ENCODE measurements at places on chromosomes 13 and 19.

GRCh38 chr19:35843676-35844481 lies 8.4 kb downstream of the NPHS1 start:
- no peak for DNase-seq

DNA sequence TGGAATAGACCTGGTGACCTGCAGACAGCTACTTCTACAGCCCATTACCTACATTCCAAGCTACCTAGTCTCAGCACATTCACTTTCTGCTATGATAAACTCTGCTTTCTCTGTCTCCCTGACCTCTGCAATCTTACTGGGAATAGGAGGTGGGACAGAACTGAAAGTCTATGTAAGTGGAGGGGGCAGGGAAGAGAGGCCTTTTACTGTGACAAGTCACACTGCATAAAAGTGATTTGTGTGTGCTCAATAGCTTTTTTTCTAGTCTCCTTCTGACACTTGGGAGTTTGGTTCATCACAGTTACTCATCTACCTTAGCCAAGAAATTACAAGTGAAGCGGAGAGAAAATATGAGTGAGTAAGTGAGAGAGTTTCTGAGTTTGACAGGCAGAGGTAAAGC lies 322.4 kb downstream of the OLFM4 start:
- no peak for DNase-seq

DNA sequence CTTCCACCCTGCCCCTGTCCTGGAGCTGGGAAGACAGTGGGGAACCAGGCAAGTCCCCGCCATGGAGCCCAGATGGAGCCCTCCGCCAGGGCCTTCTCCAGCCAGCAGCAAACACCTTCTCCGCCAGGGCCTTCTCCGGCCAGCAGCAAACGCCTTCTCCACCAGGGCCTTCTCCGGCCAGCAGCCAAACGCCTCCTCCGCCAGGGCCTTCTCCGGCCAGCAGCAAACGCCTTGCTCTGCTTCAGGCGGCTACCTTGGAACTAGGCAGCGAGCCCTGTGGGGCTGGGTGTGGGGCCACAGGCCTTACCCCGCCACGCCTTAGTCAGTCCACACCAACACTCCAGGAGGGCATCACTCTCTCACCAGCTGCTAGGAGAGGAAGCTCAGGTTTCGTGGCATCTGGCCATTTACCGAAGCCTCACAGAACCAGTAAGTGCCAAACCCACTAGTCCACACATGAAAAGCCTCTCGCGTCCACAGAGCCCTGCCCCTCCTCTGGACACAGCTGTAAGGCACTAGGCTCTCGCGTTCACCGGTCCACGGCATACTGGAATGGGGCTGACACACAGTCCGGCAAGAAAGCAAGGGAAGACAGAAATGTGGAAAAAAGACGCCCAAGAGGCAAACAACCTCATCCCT lies 41.0 kb downstream of the MLLT1 start:
- no peak for DNase-seq

GRCh38 chr13:59208405-59209195 lies 955.1 kb downstream of the DIAPH3 start:
- DNase-seq = no peak

DNA sequence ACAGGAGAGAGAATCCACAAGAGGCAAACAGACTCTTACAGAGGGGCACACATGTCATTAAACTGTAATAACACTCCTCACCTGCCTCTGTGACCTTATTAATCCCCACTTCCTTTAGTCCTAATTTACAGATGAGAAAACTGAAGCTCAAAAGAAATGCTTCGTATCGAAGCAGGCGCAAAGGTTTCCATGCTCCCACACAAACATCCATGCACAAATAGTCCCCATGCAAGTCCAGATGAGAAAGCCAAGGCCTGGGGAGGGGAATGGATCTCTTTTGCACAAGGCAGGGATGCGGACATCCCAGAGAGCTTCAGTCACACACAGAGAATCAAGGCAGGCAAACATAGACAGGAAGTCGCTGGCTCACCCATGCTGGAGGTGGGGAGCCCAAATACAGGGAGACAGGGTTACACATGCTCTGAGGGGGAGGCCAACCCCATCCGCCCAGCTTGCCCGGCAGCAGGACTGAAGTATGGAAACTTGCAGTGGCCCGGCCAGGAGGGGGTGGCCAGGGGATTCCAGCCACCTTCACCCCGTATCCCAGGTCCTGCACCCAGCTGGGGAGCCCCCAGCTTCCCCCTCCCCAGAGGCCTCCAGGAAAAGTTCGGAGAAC lies 468 bp downstream of the S1PR5 start:
- no peak for DNase-seq

- no peak for DNase-seq
Measured at GRCh38 chr13:93774506-93774905, 547.9 kb downstream of the GPC6 start.

DNA sequence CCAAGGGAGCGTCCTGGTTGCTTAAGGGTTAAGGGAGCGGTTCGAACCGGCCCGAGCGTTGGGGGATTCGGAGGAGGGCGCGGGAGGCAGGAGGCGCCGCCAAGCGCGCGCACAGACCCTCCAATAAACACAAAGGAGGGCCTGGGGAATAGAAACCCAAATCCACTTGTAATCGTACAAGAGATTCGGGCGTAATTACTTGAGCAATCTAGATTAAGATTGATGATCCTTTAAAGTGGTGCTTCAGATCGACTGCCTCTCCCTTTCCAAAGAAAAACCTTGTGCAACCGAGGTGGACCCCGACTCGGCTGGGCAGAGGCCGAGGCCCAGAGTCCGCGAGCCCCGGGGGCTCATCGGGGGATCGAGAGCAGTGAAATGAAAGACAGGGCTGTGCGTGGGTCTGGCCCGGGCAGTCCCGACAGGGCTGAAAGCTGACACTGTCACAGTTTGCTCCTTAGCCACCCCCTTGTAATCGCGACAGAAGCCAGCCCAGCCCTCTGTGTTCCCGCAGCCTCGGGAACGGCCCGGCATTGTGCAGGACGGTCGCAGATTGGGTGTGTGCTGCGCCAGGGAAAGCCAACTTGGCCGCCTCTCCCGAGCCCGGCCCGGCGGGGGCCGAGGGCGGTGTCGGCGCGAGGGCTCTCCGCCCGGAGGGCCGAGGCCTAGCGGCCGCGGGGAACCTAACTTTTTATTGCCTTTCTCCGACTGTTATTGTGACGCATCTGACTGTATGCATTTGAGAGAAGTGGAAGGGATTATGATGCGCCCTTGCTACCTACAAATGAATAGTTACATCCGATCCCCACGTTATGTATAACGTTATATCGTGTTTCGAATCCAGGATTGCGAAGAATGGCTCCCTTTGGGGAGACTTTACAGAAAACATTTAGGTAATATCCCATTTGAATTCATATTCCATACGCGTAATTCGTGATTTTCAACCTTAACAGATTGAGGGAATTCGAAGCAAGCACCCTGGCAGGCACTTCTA lies 5.5 kb downstream of the MAB21L1 start:
- DNase-seq = no peak

- no peak for DNase-seq
Measured at GRCh38 chr13:24146961-24147569, 13.5 kb upstream of the SPATA13 start.

DNA sequence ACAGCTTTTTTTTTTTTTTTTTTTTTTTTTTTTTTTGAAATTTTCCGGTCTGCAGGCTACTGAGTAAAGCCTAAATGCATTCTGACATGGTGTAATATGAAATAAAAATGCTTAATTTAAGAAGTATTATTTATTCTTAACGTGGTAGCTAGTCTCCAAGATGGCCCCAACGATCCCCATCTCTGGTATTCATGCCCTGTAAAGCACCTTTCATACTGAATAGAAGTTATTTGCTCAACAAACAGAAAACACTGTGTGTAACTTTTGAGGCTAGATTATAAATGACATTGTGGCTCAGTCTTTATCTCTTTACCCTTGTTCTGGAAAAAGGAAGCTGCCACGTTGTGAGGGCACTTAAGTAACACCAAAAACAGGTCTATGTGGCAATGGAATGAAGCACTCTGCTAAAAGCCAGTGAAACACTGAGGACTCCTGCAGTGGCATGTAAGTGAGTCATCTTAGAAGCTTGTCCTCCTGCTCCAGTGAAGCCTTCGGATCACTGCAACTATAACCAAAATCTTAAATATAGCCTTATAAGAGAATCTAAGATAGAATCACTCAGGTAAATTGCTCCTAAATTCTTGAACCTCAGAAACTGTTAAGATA lies 128.7 kb downstream of the UGGT2 start:
- no peak for DNase-seq

DNA sequence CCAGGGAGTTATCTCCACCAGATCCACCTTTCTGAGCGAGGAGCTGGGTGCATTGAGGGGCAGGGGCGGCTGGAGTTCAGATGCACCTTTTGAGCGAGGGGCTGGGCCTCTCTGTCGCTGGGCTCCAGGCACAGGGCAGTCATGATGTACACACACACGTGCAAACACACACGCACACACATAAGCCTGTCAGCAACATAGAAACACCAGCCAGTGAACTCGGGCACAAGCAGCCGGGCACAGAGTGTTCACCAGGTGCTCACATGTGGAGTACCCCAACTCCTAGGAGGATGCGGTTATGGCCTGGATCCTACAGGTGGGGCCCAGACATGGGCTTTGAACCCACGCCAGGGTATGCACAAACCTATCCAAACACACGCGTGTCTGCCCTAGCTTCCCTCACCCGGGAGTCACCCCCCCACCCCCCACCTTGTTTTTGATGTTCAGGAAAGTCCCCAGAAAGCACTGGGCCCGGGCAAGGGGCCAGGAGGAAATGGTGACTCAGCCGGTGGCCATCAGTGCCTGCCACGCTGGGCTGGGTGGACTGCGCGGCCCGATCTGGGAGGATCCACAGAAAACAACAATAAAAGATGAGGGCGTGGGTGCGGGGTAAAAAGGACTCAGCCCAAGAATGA lies 13.3 kb downstream of the ARRDC2 start:
- no peak for DNase-seq

DNA sequence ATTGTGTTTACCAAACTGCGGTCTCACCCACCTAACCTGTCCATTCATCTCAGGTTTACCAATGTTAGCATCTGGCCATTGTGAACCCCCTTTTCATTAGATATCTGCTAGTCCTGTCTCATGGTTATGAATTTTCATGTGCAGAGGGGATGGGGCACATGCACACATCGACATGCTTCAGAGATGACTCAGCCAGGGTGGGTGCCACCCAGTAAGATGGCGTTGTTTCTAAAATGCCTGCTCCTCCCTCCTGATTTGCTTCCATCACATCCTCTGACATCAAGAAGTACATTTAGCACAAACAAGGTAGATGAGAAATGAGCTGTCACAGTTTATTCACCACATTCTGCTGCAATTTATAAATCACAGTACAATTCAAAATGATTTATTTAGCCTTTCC lies 51.3 kb downstream of the GPALPP1 start:
- DNase-seq = no peak

- no peak for DNase-seq
Measured at GRCh38 chr13:68940049-68940448, 1167.6 kb upstream of the ATXN8OS start.

DNA sequence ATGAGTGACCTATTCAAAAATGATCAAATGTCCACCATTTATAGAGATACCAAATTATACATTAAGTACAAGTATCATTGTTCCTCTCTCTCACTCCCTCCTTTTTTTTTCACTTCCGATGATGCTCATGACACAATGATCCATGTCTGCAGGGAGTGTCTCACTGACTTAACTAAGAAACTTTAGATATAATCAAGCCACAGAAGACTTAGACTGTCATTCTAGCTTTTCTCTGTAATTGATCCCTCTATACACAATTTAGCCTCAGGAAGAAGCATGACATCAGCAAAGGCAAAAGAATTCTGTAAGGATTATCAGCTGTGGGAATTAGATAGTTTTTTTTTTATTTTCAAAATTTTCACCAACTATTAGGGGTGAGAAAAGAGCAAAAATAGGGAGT lies 734.9 kb upstream of the PCDH9 start:
- no peak for DNase-seq

DNA sequence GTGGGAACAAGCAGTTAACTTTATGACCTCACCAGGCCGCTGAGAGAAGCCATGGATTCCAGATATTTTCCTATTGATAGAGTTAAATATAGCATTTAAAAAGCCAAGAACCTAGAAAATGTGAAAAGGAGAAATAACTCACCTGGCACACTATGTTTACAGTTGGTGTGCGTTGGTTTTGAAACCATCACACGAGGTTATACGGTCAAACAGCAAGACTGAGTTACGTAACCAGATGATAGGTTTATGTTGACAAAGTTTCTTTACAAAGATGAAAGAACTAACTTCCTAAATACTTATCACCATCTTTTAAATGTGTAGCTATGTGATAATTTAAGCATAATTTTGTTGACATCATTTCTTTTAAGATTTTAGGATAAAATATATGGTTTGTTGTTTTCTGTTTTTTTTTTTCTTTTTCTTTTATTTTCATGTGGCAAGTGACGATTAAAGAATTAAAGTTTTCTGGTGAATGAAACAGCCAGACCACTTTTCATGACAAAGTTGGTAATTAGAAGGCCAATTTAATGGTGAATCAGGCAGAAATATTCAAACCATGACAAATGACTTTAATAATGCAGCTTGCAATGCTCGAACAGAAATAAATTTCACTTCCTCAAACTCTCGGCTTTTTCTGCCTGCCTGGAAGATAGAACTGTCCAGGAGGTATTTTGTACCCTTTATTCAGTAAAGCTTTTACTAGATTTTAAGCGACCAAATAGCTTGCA lies 339.1 kb upstream of the OBI1 start:
- no peak for DNase-seq

DNA sequence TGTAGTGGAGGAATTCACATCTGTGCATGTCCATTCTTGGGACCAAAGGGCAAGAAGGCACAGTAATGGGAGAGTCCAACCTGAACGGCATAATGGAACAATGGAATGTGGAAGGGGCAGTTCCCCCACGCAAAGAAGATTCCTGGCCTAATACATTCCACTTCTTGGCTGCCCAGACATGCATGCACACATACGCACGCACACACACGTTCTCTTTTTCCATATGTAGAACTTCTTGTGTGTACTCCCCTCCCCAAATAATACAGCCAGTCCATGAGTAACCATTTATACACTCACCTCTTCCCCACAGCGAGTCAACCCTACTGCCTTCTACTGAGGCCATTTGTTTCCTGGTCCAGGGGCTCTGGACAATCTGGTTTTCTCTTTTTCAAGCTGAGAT lies 6.0 kb upstream of the STK24 start:
- DNase-seq = no peak

DNA sequence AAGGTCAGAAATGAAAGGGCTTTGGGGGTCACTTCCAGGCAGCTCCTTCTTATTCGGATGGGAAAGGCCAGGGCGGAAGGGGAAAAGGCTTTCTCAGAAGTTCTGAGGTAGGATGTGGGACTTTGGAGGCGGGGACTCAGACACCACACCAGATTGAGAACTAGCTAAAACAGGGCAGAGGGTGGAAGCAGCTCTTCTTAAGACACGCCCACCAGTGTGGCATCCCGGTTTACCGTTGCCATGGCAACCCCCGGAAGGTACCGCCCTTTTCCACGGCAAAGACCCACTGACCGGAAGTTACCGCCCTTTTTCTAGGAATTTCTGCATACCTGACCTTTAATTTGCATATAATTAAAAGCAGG lies 3.8 kb upstream of the LILRA5 start:
- DNase-seq = no peak

GRCh38 chr13:114226088-114226487 lies 8.6 kb upstream of the CDC16 start:
- DNase-seq = no peak

GRCh38 chr19:1791879-1792278 lies 20.2 kb downstream of the ATP8B3 start:
- DNase-seq = no peak
